Posterior vena cava (tissue), 2 donors: ENCODE measurements at places on chromosomes 3 and 15. TPM values are rescaled to one million over a fixed set of nuclear protein-coding genes. Genes with fewer than 3 reads are reported as not detected.

The RNF123 gene
- total RNA-seq: 28.3 TPM

DNA sequence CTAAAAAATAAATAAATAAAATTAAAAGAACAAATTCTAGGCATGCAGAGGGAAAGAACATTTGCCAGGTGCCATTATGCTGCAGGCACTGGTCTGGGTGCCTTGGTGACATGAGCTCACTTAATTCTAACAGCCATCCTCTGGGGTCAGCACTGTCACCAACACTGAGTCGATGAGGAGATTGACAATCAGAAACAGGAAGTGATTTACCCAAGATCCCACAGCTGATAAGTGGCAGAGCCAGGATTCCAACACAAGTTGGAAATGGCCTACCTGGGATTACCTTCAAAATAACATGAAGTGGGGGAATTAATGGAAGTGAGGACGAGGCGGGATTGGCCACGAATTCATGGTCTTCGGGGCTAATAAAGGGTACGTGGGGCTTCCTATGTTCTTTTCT, 3.6 kb downstream of the PLIN1 start:
- DNase-seq: no peak

DNA sequence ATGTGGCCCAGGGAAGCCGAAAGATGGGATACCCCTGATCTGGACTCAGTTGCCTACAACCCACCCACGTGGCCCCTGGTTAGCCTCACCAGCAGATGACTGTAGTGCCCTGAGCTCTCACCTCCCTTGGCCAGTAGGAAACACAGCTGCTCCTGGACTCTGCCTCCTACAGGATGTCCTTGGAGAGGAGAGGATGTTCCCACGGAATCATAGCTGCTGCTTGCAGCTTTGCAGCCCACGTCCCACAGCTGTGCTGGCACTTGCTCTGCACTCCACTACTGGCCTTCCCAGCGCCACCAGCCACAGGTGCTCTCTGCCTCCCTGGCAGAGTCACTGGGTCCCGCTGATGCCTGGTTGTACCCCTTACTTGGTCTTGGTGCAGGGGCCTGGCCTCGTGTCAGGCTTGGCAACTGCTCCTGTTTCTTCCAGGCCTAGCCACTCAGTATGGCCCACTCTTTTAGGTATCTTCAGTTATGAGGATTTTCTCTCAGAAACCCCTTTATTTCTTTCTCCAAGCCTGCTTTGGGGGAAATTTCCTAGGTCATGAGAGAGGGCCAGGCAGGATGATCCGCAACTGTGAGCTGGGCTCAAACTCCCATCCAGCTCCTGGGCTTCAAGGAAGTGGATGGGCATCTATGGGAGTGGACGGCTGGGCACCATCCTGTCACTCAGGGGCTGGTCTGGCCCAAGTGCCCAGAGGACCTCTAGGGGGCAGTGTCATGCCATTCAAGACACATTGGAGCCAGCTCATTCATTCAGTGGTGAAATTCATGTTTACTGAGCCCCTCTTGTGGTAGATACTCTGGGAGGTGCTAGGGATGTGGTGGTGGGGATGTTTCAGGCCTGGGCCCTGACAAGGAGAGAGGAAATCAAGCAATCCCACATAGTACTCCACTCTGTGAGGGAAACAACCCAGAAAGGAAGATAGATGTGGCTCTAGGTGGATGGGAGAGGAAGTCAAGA, 16.2 kb upstream of the VILL start:
- DNase-seq: no peak

GRCh38 chr3:149581248-149581647, 76.6 kb downstream of the WWTR1 start:
- DNase-seq: no peak

DNA sequence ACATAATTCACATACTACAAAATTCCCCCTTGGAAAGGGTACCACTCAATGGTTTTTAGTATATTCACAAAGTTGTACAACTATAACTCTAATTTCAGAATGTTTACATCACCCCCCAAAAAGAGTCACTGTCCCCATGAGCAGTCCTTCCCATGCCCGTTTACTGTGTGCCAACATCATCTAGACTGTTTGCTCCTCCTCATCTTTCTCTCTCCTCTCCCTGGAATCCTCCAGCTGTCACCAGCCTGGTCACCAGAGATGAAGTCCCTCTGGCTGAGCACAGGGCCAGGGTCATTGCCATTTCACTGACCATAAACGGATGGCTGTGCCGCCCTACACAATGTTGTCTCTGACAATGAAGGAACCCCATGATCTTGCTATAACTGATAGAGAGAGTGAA, 45.2 kb downstream of the C2CD4B start:
- no peak for DNase-seq

DNA sequence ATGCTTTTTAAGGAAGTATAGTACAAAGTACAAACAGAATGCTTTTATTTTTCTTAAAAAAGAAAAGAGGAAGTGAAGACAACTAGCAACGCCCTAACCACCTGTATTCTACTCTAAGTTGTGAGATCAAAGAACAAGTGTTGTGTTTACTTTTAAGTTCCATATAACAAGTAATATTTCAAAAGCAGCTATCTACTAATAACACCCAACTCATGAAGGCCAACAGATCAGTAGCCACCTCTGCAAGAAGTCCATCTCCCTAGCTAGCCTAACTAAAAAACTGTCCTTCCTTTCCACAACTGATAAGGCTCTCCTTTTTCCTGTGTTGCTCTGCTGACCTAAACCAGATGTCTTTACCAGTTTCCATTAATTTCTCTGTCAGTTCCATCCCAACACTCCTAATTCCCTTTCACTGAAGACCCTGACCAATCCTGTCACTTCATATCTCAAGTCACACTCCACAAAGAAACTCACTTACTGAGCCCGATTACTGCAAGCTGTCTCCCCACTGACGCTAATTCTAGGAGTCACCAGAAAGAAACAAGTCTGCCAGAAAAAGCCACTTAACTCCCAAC, 26.9 kb downstream of the PHC3 start:
- no peak for DNase-seq
